ENCODE measurements at places on chromosomes 12 and 14.

DNA sequence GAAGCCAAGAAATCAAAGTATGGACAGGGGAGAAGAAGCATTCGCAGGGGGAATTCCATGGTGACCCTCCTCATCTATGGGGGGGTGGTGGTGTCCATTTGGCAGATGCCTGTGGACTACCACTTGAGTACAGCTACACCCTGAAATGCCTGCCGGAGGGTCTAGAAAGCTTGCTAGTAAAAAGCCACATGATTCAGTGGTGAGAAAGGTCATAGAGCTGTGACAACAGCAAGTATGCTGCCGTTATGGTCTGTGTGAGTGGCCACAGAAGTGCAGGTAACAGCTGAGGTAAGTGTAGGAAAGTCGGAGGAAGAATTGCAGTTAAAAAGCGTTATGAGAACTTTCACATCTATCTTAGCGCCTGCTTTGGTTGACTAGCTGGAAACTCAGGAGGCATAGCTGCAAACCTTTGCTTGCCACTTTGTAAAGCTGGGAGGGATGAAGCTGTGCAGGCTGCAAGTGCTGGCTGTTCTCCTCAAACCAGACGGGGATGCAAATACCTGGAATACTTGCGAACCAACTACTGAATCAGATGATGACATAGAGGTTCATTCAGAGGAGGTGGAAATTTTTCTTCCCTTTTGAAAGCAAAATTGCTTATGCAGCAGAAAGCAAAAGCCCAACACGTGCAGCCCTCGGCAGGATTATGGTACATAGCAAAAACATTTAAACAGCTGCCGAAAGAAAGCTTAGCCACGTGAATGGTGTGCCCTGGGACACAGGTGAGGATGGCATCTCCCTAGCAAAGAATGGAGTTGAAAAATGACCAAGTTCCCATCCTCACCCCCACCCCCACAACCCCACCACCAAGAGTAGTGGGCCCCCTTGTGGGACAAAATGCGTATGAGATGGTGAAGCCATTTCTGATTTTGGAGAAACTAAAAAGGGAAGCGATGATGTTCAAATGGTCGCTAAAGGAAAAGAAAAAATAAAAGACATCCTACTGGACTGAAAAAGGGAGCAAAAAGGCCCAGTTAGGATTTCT, 287.0 kb downstream of the RERGL start:
- no peak for DNase-seq

GRCh38 chr14:65800694-65801093, 388.2 kb downstream of the FUT8 start:
- no peak for DNase-seq

- DNase-seq, result no peak
These were observed 1135.0 kb downstream of the GALC start for GRCh38 chr14:86858031-86858430.

- DNase-seq, result no peak
These were observed 17.1 kb downstream of the GMFB start for GRCh38 chr14:54471641-54472040.

DNA sequence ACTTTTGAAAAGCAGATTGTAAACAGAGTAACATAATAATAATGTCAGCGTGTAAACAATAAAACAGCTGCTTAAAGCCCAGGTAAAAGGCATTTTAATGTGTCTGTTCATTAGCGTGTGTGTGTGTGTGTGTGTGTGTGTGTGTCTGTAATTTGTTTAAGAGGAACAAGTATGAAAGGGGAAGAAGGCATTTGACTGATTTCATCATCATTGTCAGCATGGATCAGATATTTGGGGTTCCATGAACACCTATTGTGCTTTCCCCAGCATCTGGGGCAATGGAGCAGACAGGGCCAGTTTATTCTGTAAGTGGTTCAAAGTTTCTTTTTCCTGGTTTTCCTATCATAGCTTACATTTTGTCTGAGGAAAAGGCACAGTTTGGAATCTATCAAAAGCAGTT, 28.9 kb downstream of the SLC25A21 start:
- DNase-seq, result no peak

DNA sequence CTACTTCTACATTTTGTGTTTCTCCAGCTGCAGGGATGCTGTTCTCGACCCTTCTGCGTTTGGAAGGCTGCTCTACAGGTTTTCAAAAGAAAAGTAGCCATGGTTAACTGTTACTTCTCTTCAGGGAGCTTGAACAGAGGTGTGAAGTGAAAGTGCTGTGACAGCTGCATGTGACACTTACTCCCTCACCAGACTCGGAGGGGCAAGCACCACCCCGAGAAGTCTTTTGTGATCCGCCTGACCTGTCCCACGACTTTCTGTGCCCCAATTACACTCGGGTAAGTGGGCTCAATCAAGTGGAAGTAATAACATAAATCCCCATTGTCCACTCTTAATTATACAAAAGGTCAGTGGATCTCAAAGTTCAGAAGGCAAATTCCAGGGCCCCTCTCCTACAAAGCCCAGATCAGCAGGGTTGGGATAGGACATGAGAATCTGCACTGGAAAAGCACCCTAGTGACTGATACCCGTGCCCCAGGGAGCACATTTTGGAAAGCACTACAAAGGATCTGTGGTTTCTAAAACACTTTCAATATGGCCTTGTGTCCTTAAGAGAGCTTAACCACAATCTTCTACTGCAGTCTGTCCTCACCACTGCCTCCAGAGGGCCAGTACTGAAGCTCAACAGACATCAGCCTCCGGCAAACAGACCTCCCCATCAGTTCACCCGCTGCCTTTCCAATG, 11.5 kb downstream of the FICD start:
- no peak for DNase-seq

- DNase-seq, result no peak
These were observed 34.0 kb downstream of the EMP1 start for GRCh38 chr12:13230500-13230899.

- no peak for DNase-seq
These were observed 57.1 kb downstream of the FBXO34 start for GRCh38 chr14:55328317-55328716.

- no peak for DNase-seq
These were observed 1629.4 kb upstream of the SEL1L start for GRCh38 chr14:83163016-83163415.

- no peak for DNase-seq
These were observed 50.2 kb downstream of the RAB35 start for GRCh38 chr12:120066341-120066740.

DNA sequence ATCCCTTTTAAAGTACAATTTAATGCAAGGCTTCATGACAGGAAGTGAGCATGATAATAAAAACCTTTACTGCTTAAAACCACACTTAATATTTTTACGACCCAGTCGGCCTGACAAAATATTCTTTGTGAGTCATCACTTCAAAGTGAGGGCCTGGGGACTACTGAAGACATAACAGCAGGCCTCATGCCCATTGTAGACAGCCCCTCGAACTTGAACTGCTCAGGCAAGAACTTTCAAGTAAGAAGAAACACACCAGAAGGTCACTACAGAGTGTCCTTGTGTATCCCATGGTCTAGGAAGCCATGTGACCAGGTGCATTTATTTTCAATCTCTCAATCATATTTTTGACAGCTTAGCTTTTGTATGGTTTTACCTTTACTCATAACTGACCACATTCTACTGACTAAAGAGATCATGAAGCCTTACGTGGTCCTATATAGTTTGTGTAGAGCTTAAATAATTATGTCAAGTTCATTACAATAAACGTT, 61.4 kb upstream of the MANSC4 start:
- no peak for DNase-seq

GRCh38 chr14:82636426-82636825, 1102.8 kb upstream of the SEL1L start:
- DNase-seq, result no peak

- DNase-seq, result no peak
These were observed 70.9 kb upstream of the OTX2 start for GRCh38 chr14:56881181-56881580.

GRCh38 chr14:103030741-103031565, 26.4 kb downstream of the CDC42BPB start:
- DNase-seq, result no peak

GRCh38 chr14:56487761-56488160, 91.8 kb upstream of the TMEM260 start:
- no peak for DNase-seq

DNA sequence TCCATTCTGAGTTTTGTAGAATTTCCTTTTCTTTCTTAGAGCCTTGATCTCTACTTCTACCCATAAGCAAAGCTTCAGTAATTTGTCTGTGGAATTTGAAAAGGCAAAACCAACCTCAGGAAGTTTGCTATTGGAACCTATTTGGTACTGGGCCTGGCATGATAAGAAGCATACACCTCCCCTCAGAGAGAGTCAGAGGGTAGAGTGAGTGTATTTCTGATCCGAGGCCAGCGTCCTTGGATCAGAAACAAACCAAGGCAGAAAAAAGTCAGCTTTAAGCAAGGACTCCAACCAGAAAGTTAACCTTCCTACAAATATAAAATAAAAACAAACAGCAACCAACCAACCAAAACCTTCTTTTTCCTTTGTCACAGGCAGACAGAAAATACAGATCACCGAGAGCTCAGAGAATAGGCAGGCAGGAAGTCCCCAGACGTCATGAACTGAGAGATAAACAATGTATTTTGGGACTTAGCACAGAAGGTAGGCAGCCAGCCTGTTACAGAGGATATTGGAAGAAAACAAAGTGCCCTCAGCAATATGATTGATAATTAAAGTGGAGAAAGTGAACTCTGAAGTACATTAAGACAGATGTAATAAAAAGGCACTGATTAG, 141.5 kb downstream of the NEDD1 start:
- no peak for DNase-seq

DNA sequence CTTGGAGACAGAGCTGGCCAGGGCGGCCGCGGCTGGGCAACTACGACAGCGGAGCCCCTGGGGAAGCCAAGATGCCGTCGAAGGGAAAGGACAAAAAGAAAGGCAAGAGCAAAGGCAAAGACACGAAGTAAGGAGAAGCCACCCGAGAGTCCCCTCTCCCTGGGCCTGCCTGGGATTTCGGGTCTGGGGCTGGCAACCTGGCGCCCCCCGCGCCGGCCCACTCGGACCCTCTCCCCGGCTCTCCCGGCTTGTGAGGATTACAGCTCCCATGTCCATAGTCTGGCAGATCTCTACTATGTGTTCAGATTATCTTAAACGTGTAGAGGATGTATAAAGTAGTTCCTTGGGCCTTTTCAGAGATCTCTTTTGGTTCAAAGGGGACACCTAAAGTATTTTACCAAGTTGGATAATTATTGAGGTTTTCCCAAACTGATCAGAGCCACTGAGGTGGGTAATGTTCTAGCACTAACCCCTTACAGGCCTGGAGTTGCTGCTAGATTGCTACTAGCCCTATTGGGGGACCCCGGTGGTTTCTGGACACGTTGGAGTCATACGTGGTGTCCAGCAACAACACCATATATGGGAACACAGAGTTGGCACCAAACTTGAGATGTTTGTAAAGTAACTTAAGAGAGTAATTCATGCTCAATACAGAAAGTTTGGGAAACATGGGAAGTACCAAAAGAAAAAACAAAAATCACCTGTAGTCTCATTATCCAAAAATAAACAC, 424 bp downstream of the BBOF1 start:
- no peak for DNase-seq

DNA sequence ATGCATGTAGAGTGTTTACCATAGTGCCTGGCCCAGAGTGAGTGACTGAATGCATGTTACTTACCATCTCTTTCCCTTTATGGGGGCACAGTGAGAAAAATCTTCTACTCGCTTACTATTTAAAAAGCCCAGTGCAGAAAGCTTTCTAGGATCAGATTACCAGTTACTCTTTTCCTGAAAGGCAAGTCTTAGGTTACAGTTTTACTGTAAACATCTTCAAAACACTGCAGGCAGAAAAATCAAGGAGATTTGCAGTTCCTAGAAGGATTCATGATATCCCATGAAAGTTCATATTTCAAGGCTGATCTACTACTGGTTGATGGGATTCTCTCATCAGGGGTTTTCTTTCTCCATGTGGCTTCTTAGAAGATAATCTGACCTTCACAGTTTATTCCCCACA, 29.3 kb upstream of the DAAM1 start:
- no peak for DNase-seq

- no peak for DNase-seq
These were observed 19.7 kb downstream of the FBLN5 start for GRCh38 chr14:91927800-91928199.

- no peak for DNase-seq
These were observed 42.0 kb downstream of the HECTD4 start for GRCh38 chr12:112340230-112340629.

DNA sequence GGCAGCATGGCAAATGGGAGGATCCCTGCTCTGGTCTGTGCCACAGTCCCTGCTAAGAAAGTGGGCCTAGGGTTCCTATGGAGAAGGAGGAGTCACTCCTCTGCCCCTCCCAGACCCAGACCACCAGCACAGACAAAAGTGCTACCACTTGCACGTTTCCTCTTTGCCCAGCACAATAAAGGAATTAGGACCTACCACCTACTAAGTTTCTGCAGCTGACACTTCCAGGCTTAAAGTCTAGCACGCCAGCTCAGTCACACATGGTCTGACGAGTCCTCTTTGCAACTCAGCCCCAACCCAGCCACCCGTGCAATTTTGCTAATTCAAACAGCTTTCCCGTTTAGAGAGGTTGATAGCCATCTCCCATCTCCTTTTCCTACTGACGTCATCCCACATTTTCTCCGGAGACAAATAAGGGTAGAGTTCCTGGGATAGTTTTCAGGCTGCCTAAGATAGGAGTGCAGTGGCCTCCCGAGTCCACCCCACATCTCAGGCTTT, 66.2 kb upstream of the PTGR2 start:
- no peak for DNase-seq

DNA sequence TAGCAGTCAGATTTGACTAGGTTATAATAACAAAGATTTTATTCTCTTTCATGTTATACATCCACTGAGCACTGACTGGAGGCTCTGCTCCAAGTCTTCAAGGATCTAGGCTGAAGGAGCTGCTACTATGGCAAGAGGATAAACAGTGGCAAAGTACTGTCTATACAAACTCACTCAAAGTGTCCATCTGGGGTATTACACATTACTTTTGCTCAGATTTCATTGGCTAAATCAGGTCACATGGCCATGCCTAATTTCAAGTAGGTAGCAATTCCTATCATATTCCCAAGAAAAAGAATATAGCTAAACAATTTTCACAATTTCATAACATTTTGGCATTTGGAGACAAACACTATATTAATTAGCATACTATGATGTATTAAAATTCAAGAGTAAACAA, 40.9 kb downstream of the CDK17 start:
- no peak for DNase-seq

GRCh38 chr14:100039903-100040302, 25.3 kb upstream of the EVL start:
- DNase-seq, result no peak

- DNase-seq, result no peak
These were observed 14.2 kb downstream of the GZMH start for GRCh38 chr14:24595073-24595808.

Measured in stimulated activated CD4-positive, alpha-beta T cell treated with anti-CD3 and anti-CD28 coated beads, Interleukin-1b, Interleukin-23, amount 100 ng/mL, for 1 hour (primary cell).